ENCODE measurements at places on chromosomes 7 and 10. TPM values are rescaled to one million over a fixed set of nuclear protein-coding genes. Genes with fewer than 3 reads are reported as not detected.

OR2A5 gene
- not detected for total RNA-seq

HBP1 gene
- 62.2 TPM for total RNA-seq

DNA sequence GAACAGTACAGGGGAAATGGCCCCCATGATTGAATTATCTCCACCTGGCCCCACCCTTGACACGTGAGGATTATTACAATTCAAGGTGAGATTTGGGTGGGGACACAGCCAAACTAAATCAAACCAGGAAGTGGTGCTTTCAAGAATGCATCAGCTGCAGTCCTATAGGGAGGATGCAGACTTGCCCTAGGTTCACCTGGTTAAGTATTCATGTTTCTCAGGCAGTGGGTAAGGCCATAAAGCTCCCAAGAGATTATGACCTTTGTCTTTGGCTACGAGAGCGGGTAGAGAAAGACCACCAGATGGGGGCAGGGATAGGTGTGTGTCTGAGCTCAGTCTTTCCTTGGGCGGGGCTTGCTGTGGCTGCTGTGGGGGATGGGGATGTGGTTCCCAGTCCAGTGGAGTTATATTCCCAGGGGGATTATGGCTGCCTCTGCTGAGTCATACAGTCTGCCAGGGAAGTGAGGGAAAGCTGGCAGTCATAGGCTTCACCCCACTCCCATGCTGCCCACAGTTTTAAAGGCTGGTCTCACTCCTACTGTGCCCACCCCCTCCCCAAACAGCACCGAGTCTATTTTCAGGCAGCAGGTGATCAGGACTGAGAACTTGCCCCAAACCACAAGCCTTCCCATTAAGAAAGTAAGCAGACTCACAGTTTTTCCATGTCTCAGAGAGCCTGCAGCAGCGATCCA is 8.4 kb upstream of the R3HCC1L start:
- H3K27ac ChIP-seq, result no peak overlapping the region
- H3K36me3 ChIP-seq, result no peaks in the 10 kb centered on the region
- H3K27me3 ChIP-seq, result no peaks in the 10 kb centered on the region
- DNase-seq, result no peak

- no peak for DNase-seq
- H3K4me3 ChIP-seq, result no peak overlapping the region
- no peaks in the 10 kb centered on the region for H3K4me1 ChIP-seq
- peaks cover 51% of the 10 kb centered on the region for H3K36me3 ChIP-seq
Measured at GRCh38 chr7:5620459-5620881, 161.0 kb downstream of the RNF216 start.

DNA sequence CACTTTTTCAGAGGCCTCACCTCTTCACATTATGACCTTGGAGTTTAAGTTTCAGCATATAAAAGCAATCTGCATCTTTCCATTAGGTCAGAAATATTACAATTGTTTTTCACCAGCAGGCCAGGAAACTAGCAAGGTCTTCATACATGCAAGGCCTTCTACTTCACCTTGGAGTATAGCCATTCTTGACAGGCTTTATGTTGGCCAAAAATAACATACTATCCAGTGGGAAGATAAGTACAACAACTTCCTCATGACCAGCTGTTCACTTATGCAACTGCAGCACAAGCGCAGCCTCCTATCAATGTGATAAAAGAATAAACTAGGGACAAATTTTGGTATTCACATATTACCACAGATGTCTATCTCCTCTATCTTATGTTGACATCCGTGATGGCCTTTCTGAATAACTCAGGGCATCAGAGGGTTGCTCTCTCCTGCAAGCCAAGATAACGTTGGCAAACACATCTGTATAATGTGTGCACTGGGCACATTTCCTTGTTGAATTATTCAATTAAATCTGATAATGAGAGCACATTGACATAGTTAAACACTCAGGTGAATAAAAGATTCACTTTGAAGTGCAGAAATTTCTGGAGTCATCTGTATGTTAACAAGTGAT is 239.8 kb downstream of the FZD1 start:
- H3K4me1 ChIP-seq, result no peaks in the 10 kb centered on the region
- H3K4me3 ChIP-seq, result no peak overlapping the region
- H3K27ac ChIP-seq, result no peak overlapping the region
- no peak for DNase-seq
- no peaks in the 10 kb centered on the region for H3K27me3 ChIP-seq

Data from ascending aorta (tissue), 2 donors.